ENCODE measurements at places on chromosomes 2 and 18.
A peak's percentile ranks its signal among the peaks of the same experiment; 100 is the strongest.

GRCh38 chr2:137223722-137224121 is 458.4 kb downstream of the THSD7B start:
- no peak for DNase-seq

- DNase-seq = peak; percentile 89
Observed at GRCh38 chr2:29921560-29921915, at the start of gene ALK. Gene ALK, minus strand, starts transcription at chr2:29921586. Its CDS starts 927 bp downstream, at chr2:29920659.

- no peak for DNase-seq
Observed at GRCh38 chr18:62576845-62577512, 54.2 kb downstream of the ZCCHC2 start.

DNA sequence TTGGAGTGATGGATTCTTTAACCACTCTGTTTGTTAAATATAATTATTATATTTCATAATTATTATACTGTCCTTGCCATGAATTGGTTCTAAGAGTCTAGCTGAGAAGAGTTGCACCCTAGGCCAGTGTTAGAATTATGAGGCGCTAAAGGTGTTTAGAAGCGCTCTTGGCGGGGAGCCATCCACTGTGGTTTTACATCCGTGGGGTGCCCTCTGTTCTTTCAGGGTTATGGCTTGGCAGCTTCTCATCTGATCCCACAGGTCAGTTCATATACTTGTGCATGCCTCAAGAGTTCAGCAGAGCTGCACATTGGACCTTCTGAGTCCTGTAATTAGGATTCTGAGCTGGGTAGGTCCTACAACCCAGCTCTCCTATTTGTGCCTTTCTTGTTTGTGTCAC is 9.1 kb downstream of the ASAP2 start:
- no peak for DNase-seq

DNA sequence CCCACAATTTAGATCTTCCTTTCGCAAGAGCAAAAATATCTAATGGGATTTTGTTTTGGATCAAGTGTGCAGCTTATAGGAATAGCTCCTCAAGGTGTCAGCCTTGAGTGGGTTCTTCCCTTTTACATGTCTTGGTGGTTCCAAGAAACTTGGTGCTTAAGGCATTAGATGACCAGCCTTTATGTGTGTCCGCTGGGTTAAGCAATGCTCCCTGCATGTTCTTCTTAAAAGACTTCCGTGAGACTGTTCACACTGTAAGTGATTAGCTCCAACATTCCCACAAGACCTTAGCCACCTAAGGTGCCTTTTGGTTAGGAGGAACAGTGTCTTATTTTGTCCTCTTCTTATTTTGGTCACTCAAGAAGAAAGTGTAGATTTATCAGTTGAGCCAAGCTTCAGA is 44.3 kb upstream of the GPR39 start:
- DNase-seq = no peak

DNA sequence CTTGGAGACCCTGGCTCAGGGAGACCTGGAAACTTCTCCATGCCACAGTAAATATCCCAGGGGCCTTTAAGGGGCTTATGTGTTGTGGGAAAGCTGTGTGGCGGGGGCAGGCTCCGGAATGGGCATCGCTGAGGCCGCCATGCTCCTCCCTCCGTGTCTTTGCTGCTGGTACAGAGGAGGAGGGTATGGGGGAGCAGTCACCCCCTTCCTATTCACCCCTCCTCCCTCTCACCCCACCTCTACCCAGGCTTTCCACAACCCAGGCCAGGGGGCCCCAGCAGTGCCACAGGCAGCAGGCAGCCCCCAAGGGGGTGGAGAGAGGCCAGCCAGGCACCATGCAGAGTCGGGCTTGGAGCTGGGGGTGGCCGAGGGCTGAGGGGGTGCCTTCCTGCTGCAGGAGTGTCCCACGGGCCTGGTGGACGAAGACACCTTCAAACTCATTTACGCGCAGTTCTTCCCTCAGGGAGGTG is 28.0 kb upstream of the FAHD2A start:
- DNase-seq = no peak

- no peak for DNase-seq
Observed at GRCh38 chr2:217799563-217800432, 203.0 kb downstream of the TNS1 start.

- DNase-seq = no peak
Observed at GRCh38 chr2:174717273-174717672, 47.0 kb downstream of the CHRNA1 start.

GRCh38 chr2:42787788-42788477 is 4.5 kb downstream of the HAAO start:
- DNase-seq = no peak

GRCh38 chr2:135378591-135378990 is 152.4 kb downstream of the ZRANB3 start:
- no peak for DNase-seq

GRCh38 chr2:38509314-38509946 is 93.3 kb downstream of the HNRNPLL start:
- DNase-seq = no peak

DNA sequence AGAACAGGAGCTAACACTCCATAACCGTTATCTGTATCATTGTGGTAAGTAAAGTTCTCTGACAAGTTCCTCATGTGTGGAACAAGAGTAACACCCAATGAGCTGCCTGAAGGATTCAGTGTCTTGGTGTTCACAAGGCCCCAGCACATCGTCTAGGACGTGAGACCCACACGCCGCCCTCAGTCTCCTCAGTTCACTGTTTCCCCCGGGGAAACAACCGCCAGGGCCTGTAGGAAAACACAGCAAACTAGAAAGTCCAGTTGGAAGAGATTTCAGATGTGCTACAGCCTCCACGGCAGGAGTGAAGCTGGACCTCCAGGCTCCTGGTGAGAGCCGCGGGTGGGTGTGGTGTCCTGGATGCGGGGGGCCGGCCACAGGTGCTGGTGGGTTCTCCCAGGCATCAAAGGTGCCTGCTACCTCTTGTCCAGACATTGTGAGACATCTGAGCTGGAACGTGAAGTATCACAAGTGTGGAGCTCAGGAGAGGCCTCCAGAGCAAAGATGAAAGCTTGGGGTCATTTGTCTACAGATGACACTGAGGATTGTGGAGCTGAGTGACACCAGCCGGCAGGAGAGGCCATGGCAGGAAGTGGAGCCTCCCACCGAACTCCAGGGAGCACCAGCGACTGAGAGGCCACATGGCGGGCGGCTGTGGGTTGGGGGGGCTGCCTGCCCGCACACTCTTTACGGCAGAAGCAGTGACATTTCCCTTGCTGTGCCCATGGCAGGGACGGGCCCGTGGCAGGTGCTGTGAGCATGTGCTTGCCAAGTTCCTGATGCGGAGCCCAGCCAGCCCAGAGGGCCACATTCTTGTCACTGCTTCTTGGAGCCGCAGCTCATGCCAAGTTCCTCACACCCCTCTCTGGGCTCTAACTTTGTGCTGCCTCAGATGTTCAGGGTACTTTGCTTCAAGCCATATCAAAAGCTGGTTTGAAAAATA is 131.2 kb downstream of the TMEM18 start:
- peak; percentile 16 for DNase-seq

- no peak for DNase-seq
Observed at GRCh38 chr2:167550448-167550847, 662.2 kb downstream of the XIRP2 start.

- no peak for DNase-seq
Observed at GRCh38 chr2:88171966-88172365, 1.8 kb downstream of the THNSL2 start.

Data from pancreas (tissue), 10 donors.